ENCODE measurements at places on chromosomes 4 and X. TPM values are rescaled to one million over a fixed set of nuclear protein-coding genes. Genes with fewer than 3 reads are reported as not detected.

The PCDH7 gene
- total RNA-seq: 81.9 TPM

The CENPE gene
- 11.9 TPM for total RNA-seq

The EDNRA gene
- total RNA-seq: 3.5 TPM

The GLRA3 gene
- under 0.01 TPM for total RNA-seq

The ATP10D gene
- 23.1 TPM for total RNA-seq

The SASH3 gene
- total RNA-seq: not detected

The DMD gene
- 3.9 TPM for total RNA-seq

The COL25A1 gene
- total RNA-seq: 0.11 TPM

The KIT gene
- total RNA-seq: 0.89 TPM

The OPN1MW gene
- total RNA-seq: not detected

The SATL1 gene
- total RNA-seq: under 0.01 TPM

The PLP1 gene
- under 0.01 TPM for total RNA-seq

The GPR173 gene
- total RNA-seq: 3.1 TPM

The TKTL2 gene
- not detected for total RNA-seq

The ZNF711 gene
- 0.87 TPM for total RNA-seq

The MAGIX gene
- total RNA-seq: 1.4 TPM

The IL9R gene
- under 0.01 TPM for total RNA-seq

The OTC gene
- total RNA-seq: not detected

The HTR2C gene
- total RNA-seq: under 0.01 TPM

The SOD3 gene
- 5.2 TPM for total RNA-seq

The GPR50 gene
- not detected for total RNA-seq

The LINC00632 gene
- total RNA-seq: 9.8 TPM

Data from uterine smooth muscle cell (primary cell).